IMR-90 (cell line): ENCODE measurements at places on chromosomes 6 and 20. TPM values are rescaled to one million over a fixed set of nuclear protein-coding genes. Genes with fewer than 3 reads are reported as not detected.

The HLA-DRB1 gene
- total RNA-seq = not detected in 2 replicates

The CDSN gene
- not detected in 2 replicates for total RNA-seq

- DNase-seq = no peak
Measured at GRCh38 chr20:760751-761417, 7.4 kb downstream of the SLC52A3 start.

The SSTR4 gene
- not detected in 2 replicates for total RNA-seq

GRCh38 chr20:4455301-4455701 is 266.4 kb upstream of the PRND start:
- DNase-seq = no peak

DNA sequence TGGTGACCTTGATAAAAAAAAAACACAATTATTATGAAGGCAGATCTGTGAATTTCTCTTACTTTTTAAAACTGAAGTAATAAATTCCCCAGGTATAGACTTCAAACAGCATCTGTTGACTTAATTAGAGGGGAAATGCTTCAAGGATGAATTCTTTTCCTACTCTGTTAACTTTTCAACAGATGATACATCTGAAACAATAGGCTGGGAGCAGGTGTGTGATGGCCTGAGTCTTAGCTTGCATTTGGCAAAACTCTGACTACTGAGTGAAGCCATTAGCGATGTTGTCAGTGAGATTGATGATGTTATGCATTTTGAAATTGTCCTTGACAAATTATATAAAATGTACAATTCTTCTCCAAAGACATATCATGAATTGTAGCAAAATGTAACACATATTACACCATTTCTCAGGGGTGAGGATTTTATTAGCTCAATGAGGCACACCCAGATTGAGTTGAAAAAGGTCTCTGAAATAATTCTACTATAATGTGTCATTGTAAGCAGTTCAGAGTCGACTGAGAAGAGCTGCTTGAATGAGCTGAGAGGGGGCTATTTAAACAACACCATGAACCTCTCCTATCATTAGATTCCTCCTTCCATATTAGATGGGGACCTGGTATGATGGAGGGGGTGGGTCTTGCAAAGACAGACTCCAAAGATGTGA is 39.6 kb upstream of the OGFRL1 start:
- no peak for DNase-seq

GRCh38 chr6:35309611-35310264 is 12.1 kb downstream of the DEF6 start:
- DNase-seq = no peak
